Foreskin melanocyte (primary cell): ENCODE measurements at places on chromosomes 13 and 19.

- DNase-seq = peak; percentile 67
Measured at GRCh38 chr19:1566392-1567115, 1.6 kb downstream of the MEX3D start.

DNA sequence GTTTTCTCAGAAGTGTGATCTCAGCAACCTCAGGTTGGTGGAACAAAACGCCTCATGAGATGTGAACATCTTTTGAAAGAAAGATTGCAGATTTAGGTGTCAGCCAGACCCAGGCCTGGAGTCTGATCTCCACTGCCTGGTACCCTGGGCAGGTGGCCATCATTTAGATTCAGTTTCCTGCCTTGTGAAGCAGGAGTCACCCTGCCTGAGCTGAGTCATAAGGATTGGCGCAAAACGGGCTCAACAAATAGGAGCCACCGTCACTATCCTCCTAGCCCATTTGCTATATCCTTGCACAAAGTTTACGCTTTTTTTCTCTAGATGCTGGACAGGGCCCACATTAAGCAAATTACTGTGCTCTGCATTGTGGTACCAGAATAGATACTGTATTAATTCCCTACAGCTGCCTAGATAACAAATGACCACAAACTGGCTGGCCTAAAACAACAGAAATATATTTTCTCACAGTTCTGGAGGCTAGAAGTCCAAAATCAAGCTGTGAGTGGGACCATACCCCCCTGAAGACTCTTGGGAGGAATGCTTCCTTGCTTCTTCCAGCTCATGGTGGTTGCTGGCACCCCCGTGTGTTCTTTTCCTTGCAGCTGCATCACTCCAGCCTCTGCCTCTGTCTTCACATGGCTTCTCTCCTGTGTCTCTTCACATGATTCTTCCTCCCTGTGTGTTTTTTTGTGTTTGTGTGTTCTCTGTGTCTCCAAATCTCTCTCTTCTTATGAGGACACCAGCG lies 38.2 kb downstream of the TNFSF11 start:
- no peak for DNase-seq

DNA sequence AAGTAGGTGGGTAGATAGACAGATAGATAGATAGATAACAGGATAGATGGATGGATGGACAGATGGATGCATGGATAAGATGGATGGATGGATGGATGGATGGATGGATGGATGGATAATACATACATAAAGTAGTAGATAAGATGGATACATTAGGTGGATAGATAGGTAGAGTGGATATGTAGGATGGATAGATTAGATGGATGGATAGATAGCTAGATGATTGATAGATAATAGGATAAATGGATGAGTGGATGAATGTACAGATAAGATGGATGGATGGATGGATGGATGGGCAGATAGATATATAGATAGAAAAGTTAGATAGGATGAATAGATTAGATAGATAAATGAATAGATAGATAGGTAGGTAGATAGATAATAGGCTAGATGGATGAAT lies 2.1 kb downstream of the CYP4F3 start:
- no peak for DNase-seq

GRCh38 chr13:87736849-87737385 lies 65.7 kb downstream of the SLITRK5 start:
- DNase-seq = no peak

GRCh38 chr13:76812206-76812897 lies 73.9 kb downstream of the KCTD12 start:
- DNase-seq = no peak

GRCh38 chr13:40624383-40624782 lies 42.1 kb downstream of the FOXO1 start:
- DNase-seq = no peak

DNA sequence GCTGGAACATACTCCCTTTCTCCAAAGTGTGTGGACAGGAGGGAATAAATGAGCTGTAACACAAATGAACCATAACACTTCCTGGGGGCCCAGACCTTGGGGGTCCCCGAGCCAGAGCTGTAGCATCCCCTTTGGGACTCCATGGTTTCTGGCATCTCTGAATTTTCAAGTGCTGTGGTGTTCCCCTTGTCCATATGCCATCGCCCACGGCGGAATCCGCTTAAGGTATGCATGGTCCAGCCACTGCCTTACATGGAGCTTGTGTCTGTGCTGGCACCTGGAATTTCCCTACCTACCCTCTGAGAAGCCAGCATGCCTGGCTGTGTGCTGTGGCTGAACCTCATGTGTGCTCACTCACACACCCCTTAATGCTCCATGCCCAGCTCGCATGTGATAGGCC lies 943.6 kb downstream of the SLITRK1 start:
- no peak for DNase-seq
